Activated CD8-positive, alpha-beta memory T cell treated with anti-CD3 and anti-CD28 coated beads for 4 hours (primary cell): ENCODE measurements at places on chromosomes 2 and 18.

- DNase-seq, result no peak
These were observed 113.6 kb upstream of the COL5A2 start for GRCh38 chr2:189293164-189293563.

DNA sequence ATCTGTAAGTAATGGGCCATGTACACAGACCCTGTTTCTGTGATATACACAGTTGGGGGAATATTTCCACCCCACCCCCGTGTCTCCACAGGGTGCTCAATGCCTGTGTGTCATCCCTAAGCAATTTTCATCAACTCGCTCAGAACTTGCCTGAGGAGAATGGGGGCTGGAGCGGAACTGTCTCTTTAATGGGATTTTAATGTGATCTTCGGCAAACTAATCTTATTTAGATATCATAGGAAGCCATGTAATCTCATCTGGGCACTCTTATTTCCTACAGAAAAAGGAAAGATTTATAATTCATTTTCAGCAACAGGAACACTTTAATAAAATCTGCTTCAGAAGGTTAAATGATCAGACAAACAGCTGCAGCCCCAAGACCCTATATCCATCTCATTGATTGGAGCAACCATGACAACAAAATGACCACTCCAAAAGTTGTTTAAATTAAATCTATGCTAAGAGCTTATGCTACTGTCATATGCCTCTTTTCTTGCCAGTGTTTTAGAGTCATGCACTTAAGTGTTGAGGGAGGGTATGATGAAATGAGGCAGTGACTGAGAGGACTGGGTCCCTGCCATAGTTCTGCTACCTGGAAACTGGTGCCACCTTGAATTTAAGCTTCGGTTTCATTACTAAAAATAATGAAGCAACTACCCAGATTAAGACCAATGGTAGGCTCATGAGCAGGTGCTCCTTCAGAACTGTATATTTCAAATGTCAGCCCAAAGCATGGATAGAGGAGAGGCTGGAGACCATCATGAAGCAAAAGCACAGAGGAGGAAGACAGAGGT is 183.1 kb upstream of the DDX18 start:
- DNase-seq, result no peak

DNA sequence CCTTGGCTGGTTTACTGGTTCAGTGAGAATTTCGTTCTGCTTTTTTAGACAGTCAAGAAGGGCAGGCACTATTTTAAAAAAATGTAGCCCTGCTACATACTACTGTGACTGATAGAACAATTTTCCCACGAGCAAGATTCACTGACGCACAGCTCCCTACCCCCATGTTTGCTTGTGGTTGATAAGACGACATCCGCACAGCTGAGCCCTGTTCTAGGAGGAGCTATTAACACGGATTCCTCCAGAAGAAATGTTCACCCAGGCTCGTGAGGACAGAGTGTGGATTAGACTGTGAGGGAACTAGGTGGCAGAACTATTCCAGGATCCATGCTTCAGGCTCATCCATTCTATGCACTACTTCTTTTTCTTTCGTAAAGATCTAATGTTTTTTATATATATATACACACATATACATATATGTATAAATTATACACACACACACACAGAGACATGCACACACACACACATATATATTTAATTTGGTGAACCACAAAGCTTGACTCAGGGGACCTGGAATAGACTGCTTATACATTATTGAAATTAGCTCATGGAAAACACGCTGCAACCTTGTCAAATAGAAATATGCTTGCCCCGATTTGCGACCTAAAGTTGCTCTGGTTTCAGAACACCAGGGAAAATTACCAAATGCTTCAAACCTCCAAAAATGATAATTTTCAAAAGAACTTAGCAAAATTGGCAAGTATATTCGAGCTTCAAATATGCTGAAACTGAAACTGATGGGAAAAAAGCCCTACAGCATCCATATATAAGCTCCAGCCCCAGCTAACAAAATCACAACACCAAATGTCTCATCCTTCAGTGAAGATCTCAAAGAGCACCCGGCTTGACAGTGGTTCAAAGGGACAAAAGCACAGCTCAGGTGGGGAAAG is 370.4 kb downstream of the SOCS6 start:
- DNase-seq, result peak; percentile 1

- DNase-seq, result no peak
These were observed 16.2 kb upstream of the CXCR4 start for GRCh38 chr2:136134126-136134525.

- no peak for DNase-seq
These were observed 2.8 kb downstream of the CLK1 start for GRCh38 chr2:200861617-200862155.

DNA sequence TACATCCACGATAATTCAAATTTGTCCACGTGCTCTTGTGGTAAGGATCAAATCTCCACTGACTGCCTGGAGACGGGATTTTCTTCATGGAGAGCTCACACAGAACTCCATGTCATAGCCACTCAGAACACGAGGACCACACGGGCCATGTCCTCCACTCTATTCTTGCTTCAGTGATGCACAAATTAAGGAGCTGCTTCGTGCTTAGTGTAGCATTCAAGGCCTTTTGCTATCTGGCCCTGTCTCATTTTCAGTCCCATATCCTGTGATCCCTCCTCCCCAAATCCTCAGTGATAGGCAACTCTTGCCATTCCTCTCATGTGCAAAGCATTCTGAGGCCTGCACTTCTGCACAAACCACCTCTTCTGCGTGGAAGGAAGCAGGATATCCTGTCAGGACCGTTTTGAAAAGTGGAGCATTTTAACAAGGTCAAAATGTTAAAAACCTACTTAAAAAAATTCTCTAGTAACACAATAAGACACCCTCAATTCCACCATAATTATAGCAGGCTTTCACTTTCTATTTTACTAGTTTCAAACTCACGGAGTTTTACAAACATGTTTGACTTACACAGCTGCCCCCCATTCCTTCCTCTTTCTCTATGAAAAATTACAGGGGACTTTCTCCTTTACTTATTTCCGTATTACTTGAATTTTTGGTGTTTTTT is 35.2 kb downstream of the ST3GAL5 start:
- DNase-seq, result no peak

- DNase-seq, result no peak
These were observed 101.7 kb upstream of the ZNF521 start for GRCh38 chr18:25453556-25454269.

DNA sequence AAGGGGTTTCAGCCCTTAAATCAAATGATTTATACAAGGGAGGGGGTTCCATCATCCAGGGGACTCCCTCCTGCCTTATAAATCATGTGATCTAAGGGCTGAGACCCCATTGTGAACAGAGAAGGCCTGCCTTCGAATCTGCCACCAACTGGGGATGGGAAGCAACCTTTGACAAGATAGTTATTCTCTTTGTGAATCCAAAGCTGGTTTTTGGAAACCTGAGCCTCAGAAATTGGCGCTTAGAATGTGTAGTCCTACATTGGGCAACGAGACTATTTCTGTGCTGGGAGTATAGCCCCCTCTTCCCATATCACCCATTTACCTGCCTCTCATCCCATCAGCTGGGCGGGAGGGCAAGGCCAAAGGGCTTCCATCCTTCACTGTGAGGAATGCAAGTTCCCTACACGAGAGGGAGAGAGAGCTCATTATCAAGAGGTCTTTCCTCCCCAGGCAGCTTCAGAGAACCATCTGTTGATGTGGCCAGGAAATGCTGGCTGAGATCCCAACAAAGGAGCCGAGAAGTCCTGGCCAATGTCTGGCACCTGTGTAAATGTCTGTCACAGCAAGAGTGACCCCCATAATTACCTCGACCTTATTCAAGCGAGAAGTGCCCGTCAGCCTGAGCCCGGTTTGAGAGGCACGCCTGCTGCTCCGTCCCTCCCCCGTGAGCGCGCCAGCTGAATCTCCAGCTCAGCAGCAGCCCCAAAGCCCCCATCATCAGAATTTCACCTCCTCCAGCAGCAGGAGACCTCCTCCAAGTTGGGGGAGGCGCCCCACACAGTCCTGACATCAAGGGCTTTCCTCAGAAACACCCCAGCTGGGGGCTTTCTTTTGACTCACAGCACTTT is 48.4 kb upstream of the APCDD1 start:
- DNase-seq, result no peak

DNA sequence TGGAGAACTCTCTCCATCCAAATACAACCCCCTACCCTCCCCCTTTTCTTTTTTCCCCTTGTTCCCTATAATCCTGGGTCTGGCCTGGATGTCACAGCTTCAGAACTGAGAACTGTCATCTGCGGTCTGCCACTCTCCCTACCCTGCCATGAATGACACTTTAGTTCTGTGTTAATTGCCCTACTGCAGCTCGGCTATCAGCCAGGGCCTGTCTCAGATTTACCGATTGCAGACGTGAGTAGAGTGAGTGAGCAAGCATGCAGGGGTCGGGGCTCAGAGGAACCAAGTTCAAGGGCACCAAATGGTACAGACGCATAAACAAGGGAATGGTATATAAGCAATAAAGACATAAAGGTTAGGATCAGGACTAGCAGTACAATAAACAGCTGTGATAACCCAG is 967.8 kb downstream of the BCL11A start:
- no peak for DNase-seq

DNA sequence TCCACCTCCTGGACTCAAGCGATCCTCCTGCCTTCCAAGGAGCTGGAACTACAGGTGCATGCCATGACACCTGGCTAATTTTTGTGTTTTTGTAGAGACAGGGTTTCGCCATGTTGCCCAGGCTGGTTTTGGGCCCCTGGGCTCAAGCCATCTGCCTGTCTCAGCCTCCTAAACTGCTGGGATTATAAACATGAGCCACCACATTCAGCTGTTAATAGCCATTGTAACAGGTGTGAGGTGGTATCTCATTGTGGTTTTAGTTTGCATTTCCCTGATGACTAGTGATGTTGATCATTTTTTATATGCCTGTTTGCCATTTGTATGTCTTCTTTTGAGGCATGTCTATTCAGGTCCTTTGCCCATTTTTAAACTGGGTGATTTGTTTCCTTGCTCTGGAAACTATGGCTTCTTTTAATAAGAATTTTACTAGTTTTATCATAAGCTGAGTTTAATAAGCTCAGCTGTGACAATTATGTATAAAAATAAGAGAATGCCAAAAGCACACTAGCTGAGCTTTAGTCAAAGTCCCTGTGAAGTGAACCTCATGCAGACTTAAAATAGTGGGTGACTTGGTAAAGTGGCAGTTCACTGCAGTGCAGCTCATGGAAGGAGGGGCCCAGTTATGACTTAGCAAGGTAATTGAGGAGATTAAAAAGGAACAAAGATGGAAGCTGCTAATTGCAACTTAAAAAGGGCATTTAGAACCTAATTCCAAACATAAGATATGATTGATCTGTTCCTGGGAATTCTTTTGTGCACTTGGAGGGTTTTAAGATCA is 465.1 kb downstream of the TGIF1 start:
- DNase-seq, result no peak

GRCh38 chr2:105809723-105810122 is 65.0 kb downstream of the NCK2 start:
- no peak for DNase-seq

DNA sequence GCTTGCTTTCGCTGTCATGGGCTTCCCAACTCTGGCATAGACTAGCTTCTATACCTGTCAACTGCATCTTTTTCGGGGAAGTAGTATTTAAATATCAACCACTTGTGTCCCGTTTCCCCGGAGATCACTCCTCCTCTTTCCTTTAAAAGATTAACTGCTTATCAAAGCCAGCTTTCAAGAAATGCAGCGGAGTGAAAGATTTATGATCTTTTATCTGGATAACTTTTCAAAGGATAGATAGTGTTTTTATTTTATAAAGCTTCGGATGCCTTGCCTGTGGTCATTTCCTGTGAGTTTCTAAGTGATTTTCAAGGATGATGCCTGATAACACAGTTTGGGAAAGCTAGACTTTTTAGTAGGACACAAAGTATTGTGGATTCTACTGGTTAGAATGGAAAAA is 2.9 kb upstream of the IGFBP5 start:
- no peak for DNase-seq

DNA sequence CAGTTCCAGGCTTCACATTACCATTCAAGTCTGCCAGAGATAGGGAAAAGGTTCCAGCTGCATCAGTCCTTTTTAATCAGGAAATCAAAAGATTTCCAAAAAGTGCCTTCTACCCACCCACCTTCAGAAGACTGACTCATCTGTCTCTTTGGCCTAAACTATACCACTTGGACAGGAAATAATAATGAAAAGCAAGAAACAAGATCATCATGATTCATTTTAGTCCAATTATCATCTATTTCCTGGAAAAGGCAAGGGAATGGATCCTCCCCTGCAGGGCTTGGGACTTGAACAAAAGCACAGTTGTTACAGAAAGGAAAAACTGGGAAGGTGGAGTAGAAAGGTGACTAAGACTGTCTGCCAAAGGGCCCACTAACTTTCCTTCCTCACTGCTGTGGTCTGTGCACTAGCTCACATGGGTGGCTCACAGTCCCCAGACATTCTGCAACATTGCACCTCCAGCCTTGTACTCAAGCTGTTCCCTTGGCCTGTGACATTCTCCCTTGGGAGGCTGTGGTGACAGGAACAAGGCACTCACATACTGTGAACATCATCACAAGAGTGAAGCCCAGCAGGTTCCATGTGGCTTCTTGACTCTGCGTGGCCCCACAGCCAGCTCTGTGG is 75.3 kb downstream of the VSNL1 start:
- DNase-seq, result no peak

DNA sequence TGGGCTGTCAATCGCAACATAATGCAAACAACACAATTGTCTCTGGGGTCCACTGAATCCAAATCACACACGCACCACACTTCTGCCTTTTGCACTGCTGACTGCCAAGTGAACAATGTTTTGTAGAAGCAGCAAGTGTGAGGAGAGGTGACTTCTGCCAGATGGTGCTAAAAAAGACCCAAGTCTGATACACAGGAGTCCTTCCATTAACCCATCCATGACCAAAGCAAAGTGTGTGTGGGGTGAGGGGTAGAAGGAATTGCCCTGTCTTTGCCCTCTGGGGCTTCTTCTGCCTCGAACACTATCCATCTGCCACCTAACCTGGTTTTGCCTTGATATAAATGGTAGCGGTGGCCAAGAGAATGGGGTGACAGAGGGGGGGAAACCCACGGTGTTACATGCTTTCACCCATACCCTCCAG is 50.0 kb downstream of the C2orf42 start:
- no peak for DNase-seq

- DNase-seq, result peak; percentile 38
These were observed 685 bp downstream of the SMAD4 start for GRCh38 chr18:51030537-51031258.

DNA sequence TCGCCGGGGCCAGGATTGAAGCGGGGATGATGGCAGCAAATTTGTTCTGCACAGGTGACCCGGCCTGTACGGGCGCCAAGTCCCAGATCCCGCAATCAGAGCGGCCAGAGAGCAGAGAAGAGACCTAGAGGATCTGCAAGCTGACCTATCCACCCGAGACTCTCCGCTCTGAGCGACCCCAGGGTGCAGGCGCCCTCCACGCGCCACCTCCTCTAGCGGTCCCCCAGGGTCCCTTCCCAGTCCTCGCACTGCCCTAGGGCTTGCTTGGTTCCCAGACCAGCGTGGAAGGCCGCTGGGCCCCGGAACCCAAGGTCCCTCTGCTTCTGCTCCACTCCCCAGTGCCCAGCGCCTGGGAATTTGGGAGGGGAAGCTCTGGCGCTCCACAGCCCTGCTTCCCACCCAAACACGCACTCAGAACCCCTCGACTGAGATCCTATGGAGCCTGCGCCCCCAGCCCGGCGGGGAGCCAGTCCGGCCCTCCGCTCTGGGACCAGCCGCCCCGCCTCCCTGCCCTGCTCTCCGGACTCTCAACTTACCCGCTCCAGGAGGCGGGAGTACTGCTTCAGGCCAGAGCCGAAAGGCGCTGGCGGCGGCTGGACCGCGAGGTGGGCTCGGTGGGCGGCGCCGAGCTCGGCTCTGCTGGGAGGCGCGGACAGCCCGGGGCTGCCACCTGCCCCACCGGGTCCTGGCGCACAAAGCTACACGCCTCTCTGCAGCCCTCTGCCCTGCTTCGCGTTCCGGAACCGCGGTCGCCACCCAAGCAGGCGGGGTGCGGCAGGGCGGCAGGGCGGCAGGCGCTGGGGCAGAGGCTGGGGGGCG is 3.0 kb upstream of the SIX3 start:
- DNase-seq, result no peak

- no peak for DNase-seq
These were observed 381.2 kb downstream of the TXNL1 start for GRCh38 chr18:56257205-56257604.
